Fibroblast of skin of scalp (primary cell): ENCODE measurements at places on chromosomes 7 and 10.

DNA sequence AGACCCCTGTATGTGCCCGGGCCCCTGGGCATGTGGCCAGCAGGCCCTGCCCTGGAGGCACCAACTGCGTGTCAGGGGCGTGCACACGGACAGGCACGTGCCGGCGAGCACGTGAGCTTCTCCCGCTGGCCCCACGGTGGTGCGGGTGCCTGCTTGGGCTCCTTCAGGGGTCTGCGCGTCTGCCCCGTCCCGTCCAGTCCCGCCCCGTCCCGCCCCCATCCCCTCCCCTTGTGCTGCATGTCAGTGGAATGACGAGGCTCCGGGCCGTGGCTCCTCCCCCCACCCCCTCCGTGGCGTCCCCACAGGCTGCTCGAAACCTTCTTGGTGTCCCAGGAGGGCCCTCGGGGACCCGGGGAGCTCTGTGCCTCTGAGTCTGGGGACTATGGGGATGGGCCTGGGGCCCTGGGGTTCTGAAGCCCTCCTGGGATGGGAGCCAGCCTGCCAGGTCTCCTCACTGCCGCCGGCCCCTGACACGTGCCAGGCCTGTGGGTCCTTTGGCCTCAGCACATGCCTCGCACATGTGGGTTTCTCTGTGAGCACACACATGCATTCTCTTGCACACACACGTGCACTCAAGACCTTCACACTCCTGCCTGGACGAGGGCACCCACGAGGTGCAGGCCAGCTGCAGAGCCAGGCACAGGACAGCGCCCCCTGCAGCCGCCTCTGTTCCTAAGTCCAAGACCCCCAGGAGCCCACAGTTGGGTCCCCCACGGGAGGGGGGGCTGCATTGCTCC lies 27.5 kb upstream of the AMZ1 start:
- peak; percentile 28 for DNase-seq

- DNase-seq: peak; percentile 43
These were observed 8.0 kb downstream of the VSIR start for GRCh38 chr10:71765176-71765904.

- DNase-seq: no peak
These were observed 123.5 kb upstream of the FERD3L start for GRCh38 chr7:19268737-19269136.

DNA sequence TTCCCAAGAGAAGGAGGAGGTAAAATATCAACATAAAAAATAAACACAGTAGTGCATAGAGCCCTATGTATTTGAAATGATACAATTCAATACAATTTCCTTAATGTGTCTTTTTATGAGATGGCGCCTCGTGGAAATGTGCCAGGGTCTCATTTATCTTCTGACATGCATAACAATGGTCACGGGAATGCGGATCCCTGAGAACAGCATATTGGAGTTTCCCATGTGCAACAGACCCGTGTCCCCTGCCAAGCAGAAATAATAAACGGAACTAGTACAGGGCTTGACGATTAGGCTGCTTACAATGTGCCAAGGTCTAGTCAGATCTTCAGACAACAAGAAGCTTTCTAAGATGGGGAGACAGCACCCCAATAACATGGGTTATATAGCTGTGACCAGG lies 217.9 kb downstream of the ARHGAP21 start:
- no peak for DNase-seq

GRCh38 chr10:125048094-125048864 lies 106.4 kb downstream of the ZRANB1 start:
- peak; percentile 80 for DNase-seq

GRCh38 chr7:158446281-158446680 lies 141.3 kb downstream of the PTPRN2 start:
- DNase-seq: no peak

GRCh38 chr7:154167051-154167450 lies 114.9 kb downstream of the DPP6 start:
- no peak for DNase-seq

DNA sequence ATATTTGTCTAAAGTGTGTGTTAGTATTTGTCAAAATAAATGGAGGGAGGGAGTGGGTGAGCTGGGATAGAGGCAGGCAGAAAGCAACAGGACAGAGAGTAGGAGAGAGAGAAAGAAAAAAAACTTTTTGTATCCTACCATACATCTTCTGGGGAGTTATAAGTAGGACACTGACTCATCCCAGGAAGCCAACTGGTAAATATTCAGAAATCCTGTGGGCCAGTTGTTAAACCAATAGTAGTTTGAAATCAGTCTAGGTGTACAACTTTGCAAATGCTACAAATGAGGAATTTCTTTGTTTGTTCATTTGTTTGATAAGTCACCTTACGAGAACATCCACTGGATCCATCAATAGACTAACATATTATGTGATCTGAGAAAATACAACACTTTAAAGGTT lies 980.9 kb downstream of the GATA3 start:
- DNase-seq: no peak

DNA sequence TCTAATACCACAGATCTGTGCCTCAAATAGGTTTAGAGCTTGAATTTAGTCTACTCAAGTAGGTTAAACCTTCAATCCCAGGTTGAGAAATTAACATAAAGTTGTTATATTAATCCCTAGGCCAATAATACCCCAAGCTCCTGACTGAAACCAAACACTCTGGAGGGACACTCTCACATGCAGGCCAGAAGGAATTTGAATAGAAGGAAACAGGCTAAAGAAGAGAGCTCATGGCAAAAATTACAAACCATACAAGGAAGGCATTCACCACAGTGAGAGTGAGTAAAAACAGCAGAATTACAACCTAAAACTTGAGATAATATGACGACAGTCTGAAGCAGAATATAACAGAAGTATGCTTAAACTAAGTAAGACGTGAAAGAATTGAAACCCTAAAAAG lies 76.1 kb upstream of the PDK4 start:
- DNase-seq: no peak

DNA sequence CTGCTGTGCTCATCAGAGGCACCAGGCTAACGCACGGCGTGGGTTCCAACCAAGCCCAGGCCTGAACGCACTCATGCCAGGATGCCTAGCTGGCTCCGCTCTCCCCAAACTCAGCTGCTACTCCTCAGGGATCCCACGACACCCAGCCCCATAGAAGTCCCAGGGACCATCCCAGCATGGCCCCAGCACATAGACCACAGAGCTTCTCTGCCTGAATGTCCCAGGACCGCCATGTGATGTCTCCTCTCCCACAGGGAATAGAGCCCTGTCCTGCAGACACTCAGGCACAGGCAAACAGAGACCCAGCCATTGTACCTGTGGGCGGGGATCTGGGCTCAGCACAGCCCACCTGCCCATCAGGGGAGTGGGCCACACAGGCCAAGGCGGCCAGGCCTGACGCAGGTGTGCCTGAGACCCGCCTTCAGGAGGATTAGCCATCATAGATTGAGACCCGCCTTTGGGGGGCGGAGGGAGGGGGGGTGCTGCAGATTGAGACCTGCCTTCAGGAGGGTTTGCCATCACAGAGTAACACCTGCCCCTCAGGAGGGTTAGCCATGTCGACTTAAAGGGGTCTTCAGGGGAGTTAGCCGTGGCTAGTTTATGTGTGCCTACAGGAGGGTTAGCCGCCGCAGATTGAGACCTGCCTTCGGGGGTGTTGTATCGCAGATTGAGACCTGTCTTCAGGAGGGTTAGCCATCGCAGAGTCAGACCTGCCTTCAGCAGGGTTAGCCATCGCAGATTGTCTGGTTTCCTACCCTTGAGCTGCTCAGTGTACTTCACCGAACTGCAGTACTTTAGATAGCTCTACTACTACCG lies 29.0 kb downstream of the RASGEF1A start:
- DNase-seq: no peak

- no peak for DNase-seq
These were observed 338.9 kb downstream of the WDR37 start for GRCh38 chr10:1395025-1395480.

DNA sequence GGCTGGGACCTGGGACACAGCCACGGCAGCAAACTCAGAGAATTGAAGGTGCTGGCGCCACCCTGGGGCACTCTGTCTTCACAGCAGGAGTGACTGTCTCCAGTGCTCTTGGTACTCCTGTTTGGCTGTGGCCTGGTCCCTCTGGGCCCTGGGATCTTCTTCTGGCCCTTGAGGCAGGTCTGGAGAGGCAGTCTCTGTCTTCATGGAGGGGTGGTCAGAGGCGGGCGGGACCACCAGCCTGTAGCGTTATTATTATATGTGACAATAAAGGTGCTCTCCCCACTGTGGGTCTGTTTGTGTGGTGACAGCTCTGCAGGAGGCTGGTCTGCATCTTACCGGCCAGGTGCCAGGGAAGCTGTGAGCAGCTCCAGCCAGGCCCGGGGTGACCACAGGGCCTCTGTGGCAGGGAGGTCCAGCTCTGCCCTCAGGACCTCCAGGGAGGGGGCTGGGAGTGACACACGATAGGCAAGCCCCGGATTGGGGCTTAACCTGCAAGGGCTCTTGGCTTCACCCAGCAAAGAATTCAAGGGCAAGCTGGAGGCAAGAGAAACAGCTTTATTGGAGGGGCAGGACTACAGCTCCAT lies 70.3 kb downstream of the MYL10 start:
- no peak for DNase-seq

DNA sequence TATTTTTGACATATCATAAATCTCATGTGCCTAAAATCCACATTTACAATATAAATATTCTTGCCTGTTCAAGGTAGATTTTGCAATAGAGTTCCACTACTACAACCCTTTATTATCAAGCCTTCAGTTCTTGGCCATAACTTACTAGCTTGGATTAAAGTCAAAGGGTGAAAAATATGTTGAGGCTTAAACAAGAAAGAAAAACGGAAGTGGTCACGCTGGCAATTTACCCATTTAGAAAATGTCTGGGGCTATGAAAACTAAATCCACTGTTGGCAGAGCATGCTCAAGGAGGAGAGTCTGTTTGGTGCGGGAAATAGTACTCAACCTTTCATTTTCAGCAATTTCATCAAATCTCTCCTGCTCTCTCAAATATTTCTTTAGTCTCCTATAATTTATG lies 209.8 kb upstream of the RHOBTB1 start:
- no peak for DNase-seq

GRCh38 chr10:114306116-114306973 lies 67.3 kb downstream of the VWA2 start:
- DNase-seq: peak; percentile 97

DNA sequence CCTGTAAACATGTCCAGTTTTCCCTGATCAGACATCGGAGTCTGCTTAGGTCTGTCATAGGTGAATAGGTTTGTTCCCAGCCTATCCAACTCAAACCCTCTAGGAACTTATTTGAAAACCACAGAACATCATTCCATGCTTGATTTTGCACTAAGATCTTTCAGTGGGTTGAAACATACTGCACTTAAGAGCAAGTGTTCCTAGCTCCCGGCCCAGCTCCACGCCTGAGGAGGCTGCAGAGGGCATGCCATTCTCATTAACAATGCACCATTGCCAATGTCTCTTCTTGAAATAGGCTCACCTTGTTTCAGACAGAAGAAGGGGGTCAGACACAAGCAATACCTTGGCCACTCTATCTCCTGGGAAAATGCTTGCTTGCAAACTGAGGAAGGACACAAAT lies 78.0 kb upstream of the EGR2 start:
- DNase-seq: no peak

DNA sequence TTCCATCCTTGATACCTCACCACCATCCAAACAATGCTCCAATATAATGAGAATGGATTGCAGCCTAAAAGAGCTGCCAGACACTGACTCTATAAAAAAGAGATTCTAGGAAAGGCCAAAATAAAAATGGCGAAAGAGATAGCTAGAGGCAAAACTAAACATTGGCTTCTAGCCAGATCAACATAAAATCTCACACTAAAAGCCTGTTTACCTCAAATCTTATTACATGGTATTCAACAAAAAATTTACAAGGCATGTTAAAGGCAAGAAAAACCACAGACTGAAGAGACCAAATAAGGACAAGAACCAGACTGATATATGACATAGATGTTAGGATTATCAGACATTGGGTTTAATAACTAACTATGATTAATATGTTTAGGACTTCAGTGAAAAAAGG lies 1127.0 kb downstream of the DNAJB9 start:
- DNase-seq: no peak

GRCh38 chr10:61621605-61622051 lies 41.1 kb upstream of the CABCOCO1 start:
- DNase-seq: no peak

- DNase-seq: no peak
These were observed 410.8 kb downstream of the SFMBT2 start for GRCh38 chr10:7000061-7000460.

GRCh38 chr7:151248346-151249033 lies at the start of gene SMARCD3:
TSS of gene SMARCD3 (minus strand) at chr7:151248694. CDS start at chr7:151248562, 132 bp downstream.
- DNase-seq: peak; percentile 73

- DNase-seq: no peak
These were observed 417.0 kb downstream of the CALN1 start for GRCh38 chr7:71995111-71995510.

GRCh38 chr10:125607689-125608290 lies 75.2 kb downstream of the TEX36 start:
- no peak for DNase-seq

DNA sequence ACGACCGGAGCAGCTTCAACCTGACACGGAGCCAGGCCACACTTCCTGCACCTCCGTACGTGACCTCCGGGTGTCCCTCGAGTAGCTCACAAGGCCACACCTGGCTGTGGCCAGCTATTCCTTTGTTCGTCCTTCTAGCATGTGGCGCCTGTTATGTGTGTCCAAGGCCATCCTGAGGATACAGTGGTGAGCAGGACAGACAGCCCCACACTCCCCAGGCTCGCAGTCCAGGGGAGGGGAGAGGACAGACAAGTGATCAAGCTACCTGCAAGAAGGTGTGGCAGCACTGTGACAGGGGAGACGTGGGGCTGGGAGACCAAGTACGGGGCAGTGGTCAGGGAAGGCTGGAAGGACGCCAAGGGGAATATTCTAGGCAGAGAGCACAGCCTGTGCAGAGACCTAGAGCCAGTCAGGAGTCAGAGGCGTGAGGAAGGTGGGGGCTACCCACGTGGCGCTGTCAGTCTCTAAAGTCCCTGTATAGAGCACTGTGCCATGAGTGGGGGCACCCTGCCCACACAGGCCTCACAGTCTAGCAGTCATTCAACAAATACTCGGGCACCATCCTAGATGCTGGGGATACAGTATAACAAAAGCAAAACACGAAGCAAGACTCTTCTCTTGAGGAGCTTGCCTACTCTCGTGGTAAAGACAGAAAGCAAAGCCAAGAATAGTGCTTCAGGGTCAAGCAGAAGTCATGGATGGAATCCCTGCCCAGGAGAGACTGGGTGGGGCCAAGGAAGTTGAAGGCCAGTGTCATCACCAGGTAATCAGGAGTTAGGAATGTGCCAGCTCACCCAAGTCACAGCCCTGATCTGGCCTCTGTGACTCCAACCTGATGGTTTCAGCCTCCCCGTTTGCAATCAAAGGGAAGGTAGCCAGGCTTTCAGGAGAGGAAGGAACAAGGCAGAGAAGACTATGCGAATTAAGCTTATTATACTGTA lies 58.6 kb downstream of the PROSER2 start:
- no peak for DNase-seq

- no peak for DNase-seq
These were observed 61.8 kb downstream of the ANKRD61 start for GRCh38 chr7:6092953-6093354.
